ENCODE measurements at places on chromosomes 1 and 21. TPM values are rescaled to one million over a fixed set of nuclear protein-coding genes. Genes with fewer than 3 reads are reported as not detected.

The FCRL5 gene
- polyA plus RNA-seq: 0.17 TPM

The FCRL2 gene
- polyA plus RNA-seq: 0.17 TPM

The TRIM58 gene
- 1.0 TPM for polyA plus RNA-seq

The LHX8 gene
- not detected for polyA plus RNA-seq

The AGTRAP gene
- 37.1 TPM for polyA plus RNA-seq

The OR2T2 gene
- polyA plus RNA-seq: not detected

The NTNG1 gene
- 34.3 TPM for polyA plus RNA-seq

The DCST1 gene
- 0.58 TPM for polyA plus RNA-seq

DNA sequence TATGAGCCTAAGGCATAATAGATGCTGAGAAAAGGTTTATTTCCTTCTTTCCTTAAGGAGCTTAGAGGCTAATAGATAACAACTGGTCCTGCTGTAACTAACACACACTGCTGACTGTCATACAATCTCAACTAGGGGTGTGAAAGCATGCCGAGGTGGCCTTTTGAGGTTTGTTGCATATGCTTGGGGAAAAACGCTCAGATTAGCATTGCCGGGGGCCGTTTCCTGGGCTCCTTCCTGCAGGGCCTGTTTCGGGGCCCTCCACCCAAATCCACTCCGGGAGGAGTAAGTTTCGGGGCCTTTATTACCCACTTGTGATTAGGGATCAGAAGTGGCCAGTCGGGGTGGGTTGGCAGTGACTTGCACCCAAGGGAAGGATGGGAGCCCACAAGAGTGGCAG, 27.2 kb upstream of the RCSD1 start:
- DNase-seq: no peak

- no peak for DNase-seq
These were observed 1.6 kb upstream of the KDF1 start for GRCh38 chr1:26961826-26962225.

GRCh38 chr1:48207536-48208075, 14.9 kb upstream of the SLC5A9 start:
- DNase-seq: no peak

DNA sequence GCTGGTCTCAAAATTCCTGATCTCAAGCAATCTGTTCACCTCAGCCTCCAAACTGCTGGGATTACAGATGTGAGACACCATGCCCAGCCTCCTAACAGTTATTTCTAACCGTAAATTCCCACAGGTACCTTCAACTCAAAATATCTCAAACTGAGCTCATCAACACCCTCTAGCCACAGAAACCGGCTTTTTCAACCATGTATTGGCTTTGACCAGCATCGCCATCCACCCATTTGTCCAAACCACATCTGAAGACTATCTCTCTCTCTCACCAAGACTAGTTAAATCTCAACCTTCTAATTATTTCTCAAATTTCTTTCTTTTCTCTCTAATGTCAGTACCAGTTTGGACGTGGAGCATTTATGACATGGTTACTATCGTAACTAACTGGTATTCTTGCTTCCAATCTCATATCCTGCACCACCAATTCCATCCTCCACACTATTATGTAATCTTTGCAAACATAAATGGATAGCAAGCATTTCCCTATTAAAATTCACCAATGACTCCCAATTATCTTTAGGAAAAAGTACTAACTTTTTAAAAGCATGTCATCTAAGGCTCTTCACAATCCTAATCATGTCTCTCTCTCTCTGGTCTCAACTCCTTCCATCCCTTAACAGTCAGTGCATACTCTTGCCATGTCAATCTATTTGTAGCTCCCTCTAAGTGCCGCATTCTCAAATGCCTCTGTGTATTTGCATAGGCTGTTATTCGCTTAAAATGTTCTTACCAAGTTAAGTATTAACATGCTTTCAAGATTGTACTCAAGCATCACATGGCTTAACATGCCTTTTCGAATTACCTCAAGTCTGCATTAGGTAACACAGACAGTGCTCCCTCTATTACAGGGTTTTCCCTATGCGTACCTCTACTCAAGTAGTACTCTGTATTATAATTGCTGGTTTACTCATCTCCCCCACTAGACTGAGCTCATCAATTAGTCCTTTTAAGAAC, 18.1 kb downstream of the RSBN1 start:
- peak; percentile 17 for DNase-seq

- no peak for DNase-seq
These were observed 34.0 kb upstream of the SLC19A1 start for GRCh38 chr21:45575993-45576837.

DNA sequence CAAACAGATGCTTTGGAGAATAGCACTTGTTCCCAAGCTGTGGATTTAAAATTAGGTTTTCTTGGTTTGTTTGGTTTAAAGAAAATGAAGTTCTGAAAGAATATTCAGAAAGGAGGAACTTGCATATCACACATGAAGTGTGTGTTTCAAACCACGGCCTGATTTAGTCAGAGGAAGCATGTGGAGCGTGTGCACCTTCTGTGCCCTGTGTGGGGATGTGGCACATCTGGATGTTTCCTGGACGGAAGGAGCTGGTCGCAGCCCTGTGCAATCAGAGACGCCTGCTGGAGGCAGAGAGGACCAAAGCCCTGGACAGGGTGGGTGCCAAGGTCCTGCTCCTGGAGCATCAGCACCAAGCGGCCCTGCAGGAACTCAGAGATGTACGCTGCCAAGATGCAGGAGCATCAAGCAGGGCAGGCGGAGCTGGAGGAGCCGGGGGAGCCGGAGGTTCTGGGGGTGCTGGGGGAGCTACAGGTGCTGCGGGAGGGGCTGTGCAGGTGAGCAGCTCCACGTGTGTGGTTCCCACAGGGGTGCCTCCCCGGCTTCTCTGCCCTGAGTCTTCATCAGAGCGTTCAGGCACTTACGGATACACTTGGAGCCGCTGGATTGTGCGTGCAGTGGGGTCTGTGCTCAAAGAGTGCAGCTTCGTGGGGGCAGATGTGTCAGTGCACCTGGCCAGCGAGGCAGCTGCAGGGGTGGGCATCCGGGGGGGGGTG, 45.7 kb downstream of the PCNT start:
- DNase-seq: no peak

GRCh38 chr1:3393987-3394920, 60.2 kb upstream of the ARHGEF16 start:
- no peak for DNase-seq

DNA sequence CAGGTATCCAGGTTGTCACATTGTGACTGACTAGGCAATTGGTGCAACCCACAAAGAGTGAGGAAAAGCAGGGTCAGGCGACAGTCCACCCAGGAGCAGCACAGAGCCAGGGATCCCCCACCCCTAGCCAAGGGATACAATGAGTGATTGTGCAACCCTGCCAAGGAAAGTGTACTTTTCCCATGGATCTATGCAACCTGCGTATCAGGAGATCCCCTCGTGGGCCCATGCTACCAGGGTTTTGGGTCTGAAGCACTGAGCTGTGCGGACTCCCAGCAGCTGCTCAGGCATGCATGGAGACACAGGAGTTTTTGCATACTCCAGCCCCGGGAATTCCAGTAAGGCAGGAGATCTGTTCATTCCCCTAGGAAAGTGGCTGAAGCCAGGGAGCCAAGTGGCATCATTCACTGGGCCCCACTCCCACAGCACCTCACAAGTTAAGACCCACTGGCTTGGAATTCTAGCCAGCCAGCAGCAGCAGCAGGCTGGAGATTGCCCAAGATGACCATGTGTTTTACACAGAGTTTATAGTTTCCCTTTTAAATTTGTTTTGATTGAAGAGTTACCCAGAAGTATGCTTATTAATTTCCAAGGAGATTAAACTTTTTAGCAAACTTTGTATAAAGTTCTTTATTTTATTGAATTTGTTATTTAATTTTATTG, 136.0 kb downstream of the LTN1 start:
- no peak for DNase-seq

- DNase-seq: no peak
These were observed 5.9 kb upstream of the SPRR2E start for GRCh38 chr1:153100245-153100644.

DNA sequence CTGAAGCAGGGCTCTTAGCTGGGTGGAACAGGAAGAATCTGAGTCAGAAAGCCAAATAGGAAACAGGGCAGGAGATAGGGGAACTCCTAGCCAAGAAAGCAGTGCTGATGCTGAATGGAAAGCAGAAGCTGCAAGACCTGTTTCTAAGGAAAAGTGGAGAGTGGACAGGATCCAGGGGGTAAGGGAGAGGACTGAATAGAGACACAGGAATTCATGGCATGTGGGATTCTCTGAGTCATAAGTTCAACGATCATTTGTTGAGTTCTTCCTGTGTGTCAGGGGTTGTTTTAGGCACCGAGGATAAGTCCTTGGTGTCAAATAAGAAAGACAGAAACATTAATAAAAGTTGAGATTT, 153.8 kb upstream of the FGGY start:
- no peak for DNase-seq

DNA sequence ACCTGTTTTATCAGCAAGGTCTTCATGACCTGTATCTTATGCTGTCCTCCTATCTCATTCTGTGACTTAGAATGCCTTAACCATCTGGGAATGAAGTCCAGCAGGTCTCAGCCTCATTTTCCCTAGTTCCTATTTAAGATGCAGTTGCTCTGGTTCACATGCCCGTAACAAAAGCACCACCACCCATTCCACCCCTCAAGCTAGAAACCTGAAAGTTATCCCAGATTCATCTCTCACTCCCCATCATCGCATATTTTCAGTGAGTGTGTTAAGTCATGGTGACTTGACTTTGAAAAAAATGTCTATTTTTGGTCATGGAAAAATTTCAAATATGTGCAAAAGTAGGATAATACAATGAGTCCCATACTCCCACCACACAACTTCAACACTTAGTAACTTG, 11.7 kb downstream of the HMGN2 start:
- no peak for DNase-seq

GRCh38 chr1:185377831-185378230, 60.8 kb upstream of the IVNS1ABP start:
- no peak for DNase-seq

DNA sequence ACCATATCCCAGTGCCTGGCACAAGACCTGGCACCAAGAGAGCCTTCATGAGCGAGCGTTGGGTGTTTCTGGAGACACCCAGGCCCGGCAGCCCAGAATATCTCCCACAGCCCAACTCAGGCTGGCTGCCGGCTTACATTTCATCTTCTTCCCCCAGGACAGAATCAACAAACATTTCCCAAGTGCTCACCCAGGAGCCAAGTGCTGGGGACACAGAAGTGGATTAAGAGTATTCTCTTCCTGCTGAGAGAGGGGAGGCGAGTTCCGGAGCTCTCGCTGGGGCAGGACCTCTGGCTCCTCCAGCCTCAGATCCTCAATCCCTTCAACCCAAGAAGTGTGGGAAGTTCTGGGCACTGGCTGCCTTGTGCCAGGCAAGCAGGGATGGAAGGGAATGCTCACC, 23.6 kb downstream of the IFFO2 start:
- DNase-seq: no peak

GRCh38 chr1:233111731-233112130, 161.3 kb downstream of the NTPCR start:
- no peak for DNase-seq

DNA sequence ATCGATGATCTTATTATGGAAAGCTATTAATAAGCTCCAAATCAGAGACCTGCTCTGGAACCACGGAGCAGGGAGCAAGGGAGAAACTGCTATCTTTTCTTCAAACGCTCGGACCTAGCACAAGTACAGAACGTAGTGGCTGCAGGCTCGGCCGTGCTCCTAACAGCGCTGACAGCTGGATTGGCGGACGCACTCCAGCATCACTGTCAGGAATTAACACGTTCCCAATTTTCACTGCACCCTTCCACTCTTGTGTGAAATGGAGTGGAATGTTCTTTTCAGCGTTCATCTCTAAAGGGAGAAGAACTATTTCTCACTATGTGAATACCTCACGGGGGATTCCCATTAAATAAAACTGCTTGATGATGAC, 106.9 kb downstream of the ZNF281 start:
- DNase-seq: peak; percentile 12

DNA sequence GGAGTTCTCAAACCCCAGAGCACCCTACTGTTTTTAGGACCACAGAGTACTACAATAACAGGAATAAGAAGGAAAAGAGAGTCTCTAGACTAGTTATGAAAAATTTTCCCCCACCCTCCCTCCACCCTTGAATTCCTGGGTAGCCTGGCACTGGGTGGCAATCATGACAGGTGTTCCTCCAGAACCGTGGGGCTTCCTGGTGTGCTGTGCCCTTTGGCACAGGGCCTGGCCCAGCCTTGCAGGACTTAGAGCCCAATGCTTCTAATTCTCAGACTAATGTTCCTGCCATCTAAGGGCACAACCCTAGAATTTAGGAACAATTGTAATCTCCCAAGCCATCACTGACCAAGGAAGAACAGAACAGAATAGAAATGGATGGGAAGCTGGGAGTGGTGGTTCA, 1.5 kb upstream of the CD160 start:
- no peak for DNase-seq

DNA sequence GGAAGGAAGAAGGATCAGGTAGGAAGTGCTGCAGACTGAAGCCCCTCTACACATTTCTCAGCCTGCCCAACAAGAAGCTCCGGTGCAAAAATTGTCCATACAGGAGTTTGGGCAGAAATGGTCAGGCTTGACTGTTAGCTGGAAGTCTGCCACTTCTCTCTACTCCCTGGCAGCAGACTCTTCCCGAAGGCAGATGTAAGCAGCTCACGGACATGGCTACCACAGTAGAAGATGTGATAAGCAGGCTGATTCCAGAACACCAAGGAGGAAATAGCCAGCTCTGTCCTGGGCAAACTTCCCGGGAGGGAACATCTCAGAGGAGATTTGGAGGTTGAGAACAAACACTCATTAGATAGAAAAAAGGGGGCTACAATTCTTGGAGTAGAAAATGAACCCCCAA, 52.6 kb downstream of the TRABD2B start:
- DNase-seq: no peak

- DNase-seq: no peak
These were observed 92.6 kb upstream of the SSX2IP start for GRCh38 chr1:84782881-84783280.

Data from left kidney (tissue), 8 donors.